ENCODE measurements at places on chromosomes 2 and 18. TPM values are rescaled to one million over a fixed set of nuclear protein-coding genes. Genes with fewer than 3 reads are reported as not detected.

DNER gene
- not detected for total RNA-seq

UGT1A8 gene
- not detected for total RNA-seq

GCG gene
- total RNA-seq, result not detected

NAT8 gene
- total RNA-seq, result not detected

SLC16A14 gene
- total RNA-seq, result 1.2 TPM

TMEM198 gene
- 5.9 TPM for total RNA-seq

MOCOS gene
- 0.29 TPM for total RNA-seq

NAPG gene
- total RNA-seq, result 34.3 TPM

SIX2 gene
- not detected for total RNA-seq

IL36RN gene
- total RNA-seq, result not detected

PTGR3 gene
- 23.0 TPM for total RNA-seq

EPAS1 gene
- total RNA-seq, result 7.0 TPM

B3GNT7 gene
- 0.27 TPM for total RNA-seq

PPP1R1C gene
- total RNA-seq, result not detected

LGALSL gene
- 0.76 TPM for total RNA-seq

MALL gene
- total RNA-seq, result 0.50 TPM

TUBA3E gene
- not detected for total RNA-seq

LOXHD1 gene
- not detected for total RNA-seq

POTEJ gene
- not detected for total RNA-seq

MAP2 gene
- not detected for total RNA-seq

LOXL3 gene
- 1.6 TPM for total RNA-seq

GKN2 gene
- total RNA-seq, result not detected

ACKR3 gene
- total RNA-seq, result 0.86 TPM

TBR1 gene
- not detected for total RNA-seq

SCYGR4 gene
- not detected for total RNA-seq

RNF181 gene
- total RNA-seq, result 98.9 TPM

CFAP65 gene
- total RNA-seq, result not detected

SH2D6 gene
- 0.36 TPM for total RNA-seq

MYL1 gene
- total RNA-seq, result not detected

ABCB11 gene
- not detected for total RNA-seq

KCNS3 gene
- total RNA-seq, result not detected

HOXD12 gene
- total RNA-seq, result not detected

KANSL1L gene
- 4.1 TPM for total RNA-seq

CDCA7 gene
- 33.9 TPM for total RNA-seq

ADD2 gene
- 2.8 TPM for total RNA-seq

ARL4C gene
- 43.9 TPM for total RNA-seq

CD8B gene
- total RNA-seq, result 250 TPM

SALL3 gene
- not detected for total RNA-seq

NEU4 gene
- total RNA-seq, result not detected

CDK5R2 gene
- total RNA-seq, result not detected

UGT1A6 gene
- not detected for total RNA-seq

GALNT13 gene
- total RNA-seq, result not detected

C2orf66 gene
- not detected for total RNA-seq

GYPC gene
- 143 TPM for total RNA-seq

UGT1A3 gene
- not detected for total RNA-seq

ATOH8 gene
- total RNA-seq, result not detected

FHOD3 gene
- total RNA-seq, result not detected

TCF7L1 gene
- not detected for total RNA-seq

EHD3 gene
- total RNA-seq, result 1.7 TPM

ALPP gene
- total RNA-seq, result not detected

CRYGC gene
- total RNA-seq, result not detected

PLGLB1 gene
- 3.1 TPM for total RNA-seq

Measured in activated CD8-positive, alpha-beta memory T cell treated with anti-CD3 and anti-CD28 coated beads for 36 hours (primary cell).